Suppressor macrophage treated with lipopolysaccharide for 1 hour (primary cell): ENCODE measurements at places on chromosomes 6 and 20.
A peak's percentile ranks its signal among the peaks of the same experiment; 100 is the strongest.

GRCh38 chr20:23596579-23597250 lies 9.0 kb downstream of the CST9 start:
- peak; percentile 59 for DNase-seq

- no peak for DNase-seq
These were observed 30.2 kb upstream of the NHSL1 start for GRCh38 chr6:138529478-138529877.

DNA sequence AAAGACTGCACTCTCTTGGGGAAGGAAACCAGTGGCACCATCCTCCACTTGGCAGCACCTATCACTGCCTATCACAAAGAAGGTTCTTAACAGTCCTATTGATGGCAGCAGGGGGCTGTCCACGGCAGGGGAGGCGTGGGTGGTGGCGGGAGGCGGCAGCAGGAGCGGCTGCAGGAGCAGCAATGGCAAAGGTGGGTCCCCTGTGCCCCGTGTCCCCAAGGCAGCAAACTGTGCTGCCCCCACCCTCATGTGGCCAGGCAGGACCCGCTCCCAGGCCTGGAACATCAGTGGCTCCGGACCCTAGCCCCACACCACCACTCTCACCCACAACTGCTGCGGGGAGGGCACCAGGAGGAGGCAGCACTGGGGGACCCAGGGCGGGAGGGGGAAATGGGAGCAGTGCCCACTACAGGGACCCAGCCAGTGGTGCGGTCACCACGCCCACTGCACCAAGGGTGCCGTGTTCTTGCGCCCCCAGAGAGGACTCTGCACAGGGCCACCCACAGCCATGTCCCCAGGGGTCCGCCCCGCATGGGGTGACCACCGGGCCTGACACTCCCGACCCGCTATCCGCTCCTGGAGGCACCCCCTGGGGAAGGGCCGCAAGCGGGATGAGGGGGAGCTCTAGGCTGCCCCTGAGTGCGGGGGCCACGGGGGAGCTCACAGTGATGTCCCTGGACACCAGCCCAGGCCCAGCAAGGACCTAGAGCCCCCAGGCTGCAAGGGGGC lies 54.6 kb downstream of the GMDS start:
- DNase-seq, result no peak

DNA sequence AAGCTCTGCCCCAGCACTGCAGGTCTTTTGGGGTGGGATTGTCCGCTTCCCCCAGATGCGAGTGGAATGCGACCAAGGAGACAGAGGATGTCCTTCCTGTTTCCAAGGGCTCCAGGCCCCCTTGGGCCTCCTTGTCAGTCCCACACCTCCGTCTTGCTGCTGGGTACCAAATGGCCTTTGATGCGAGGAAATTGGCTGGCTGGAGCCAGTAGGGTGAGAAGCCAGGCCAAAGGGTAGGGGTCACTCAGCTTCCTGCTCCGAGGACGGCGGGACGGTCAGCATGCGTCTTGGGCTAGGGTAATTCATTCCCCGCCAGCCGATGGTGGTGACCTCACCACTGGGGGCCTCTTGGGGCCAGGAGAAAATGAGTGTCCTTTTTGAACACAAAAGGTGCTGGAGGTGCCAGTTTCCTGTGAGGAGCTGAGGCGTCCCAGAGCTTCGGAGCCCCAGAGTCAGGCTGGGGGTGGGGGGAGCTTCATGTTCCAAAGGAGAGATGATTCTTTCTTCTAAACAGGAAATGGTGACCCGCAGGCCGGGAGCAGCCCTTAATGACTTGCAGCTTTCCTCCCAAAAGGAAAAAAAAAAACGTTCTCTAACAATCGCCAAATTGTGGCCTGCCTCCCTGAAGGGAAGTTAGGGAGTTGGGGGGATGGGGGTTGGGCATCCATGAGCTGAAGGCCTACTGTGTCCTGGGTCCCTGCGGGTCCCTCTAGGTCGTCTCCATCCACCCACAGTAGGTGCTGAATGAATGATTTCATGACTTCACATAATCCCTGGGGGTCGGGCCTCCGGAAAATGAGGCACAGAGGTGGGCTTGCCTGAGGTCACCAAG lies 6.7 kb downstream of the SNAI1 start:
- peak; percentile 65 for DNase-seq

DNA sequence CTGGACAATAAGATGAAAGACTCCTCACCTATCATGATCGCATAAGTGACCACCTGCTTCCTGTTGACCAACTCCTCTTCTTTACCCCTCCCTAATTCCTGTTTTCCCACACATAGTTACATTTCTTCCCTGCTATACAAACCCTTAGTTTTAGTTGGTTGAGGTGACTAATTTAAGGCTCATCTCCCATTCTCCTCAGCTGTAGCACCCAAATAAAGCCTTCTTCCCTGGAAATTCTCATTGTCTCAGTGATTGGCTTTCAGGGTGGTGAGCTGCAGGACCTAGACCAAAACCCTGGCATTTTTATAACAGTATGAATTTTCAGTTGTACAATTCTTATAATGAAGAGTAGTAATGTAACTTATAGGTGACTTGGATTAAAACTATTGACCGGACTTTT lies 2.1 kb downstream of the FKBP1C start:
- no peak for DNase-seq

DNA sequence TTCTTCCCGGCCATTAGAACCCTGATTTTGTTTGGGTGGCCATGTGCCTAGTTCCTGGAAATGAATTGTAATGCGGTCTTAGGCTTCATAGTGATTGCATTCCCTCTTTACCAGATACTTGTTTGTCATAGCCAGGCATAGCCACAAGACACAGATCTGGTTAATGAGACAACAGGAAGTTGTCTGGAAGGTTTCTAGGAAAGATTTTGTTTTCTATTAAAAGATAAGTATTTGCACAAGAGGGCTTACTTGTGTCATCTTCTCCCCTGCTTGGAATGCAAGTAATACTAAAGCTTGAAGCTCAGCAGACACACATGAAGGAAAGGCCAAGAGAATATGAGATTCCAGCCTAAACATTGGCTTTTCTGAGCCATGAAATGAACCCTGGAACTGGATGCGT lies 12.9 kb downstream of the FARS2 start:
- DNase-seq, result no peak

DNA sequence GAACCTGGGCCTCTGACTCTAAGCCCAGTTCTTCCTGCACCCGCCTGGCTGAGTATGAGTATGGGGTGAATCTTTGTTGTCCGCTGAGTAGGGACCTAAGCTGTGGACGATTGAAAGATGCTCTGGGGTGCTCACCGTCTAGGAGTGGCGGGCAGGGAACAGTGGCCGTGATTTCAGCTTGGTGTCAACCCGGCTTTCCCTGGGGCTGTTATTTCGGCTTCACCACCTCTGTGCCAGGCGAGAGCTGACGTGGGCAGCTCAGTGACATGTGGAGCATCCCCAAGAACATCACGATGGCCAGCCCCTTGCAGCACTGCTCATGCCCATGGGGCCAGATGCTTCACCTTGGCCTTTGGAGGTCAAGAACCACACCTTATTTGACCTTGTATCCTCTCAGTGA lies 102.6 kb downstream of the TOX2 start:
- DNase-seq, result no peak

- no peak for DNase-seq
These were observed 10.2 kb downstream of the POU3F2 start for GRCh38 chr6:98844244-98845210.

DNA sequence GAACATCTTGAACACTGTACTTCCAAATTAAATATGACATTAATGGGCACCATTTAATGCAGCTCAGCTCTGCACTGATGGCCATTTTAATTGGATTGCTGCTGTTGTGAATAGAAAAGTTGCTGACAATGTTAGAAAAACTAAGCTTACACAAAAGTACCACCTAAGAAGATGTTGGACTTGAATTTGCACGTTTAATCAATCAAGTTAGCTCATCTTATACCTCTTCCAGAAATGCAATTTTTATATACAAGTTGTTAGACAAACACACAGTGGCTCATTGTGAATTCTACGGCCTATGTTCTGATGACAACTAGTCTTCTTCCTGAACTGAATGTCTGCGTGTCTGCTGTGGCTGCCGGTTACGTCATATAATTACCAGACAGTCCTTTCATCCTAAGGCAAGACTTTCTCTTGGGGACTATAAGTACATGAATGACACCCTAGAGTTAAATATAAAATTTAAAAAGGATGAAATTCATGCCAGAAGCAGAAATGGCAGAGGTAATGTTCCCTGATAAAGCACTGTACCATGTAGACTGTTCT lies 330.2 kb downstream of the EPM2A start:
- DNase-seq, result no peak

DNA sequence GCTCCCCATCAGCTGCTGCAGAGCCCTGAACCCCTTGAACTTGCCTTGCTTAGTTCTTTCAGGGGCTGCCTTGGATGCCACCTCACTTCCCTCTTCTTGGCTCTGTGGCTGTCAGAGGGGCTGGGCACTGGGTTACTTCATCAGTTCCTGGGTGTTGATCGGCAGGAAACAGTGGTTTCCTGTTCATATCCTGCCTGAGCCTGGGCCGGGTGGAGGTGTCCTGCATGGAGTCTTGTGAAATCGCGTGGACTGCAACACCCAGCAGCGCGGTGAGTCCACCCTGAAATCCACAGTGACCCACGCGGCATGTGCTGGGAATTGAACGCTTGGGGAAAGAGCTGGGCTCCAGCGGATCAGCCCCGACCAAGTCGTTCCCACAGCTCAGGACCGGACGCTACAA lies 97.5 kb downstream of the CDH26 start:
- DNase-seq, result peak; percentile 80

- DNase-seq, result peak; percentile 47
These were observed 75.2 kb upstream of the GLP1R start for GRCh38 chr6:38973178-38974057.

GRCh38 chr6:34928695-34929094 lies 39.6 kb downstream of the ANKS1A start:
- no peak for DNase-seq

GRCh38 chr6:34246249-34246562 lies 2.6 kb downstream of the SMIM29 start:
- DNase-seq, result no peak

- no peak for DNase-seq
These were observed 83.7 kb downstream of the FYN start for GRCh38 chr6:111789598-111789997.

DNA sequence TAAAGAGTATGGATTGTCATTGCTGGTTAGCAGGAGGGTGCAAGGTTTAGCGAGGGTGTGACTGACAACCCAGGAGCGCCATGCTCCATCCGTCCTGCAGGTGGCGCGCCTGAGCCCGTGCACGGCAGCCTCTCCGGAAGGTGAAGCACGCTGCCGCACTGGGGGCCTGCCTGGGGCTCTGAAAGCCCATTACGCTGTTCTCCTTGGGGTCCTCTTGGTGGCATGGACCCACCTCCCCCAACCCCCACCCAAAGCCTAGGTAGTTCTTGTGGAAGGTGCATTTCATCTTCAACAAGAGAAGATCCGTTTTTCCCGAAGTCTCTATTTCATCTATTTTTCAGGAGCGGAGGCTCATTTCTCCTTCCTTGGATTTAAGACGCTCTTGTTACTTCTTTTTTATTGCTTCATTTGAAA lies 197.4 kb upstream of the KCNG1 start:
- DNase-seq, result peak; percentile 66

DNA sequence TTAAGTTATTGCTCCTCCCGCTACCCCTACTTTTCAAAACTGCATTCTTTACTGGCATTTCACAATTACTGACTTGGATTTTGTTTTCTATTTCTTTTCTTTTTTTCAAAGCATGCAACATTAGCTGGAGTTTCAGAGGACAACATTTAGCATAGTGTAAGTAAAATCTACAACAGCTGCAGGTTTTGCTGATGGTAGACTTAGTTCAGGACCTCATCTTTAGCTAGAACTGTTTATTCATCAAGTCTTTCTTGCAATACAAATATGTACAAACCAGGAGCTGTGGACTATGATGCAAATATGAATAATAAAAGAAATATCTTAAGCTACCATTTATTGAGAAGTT lies 728 bp upstream of the CEP162 start:
- no peak for DNase-seq

GRCh38 chr6:147447835-147448611 lies 60.5 kb upstream of the SAMD5 start:
- no peak for DNase-seq

GRCh38 chr20:3890999-3891929 lies 2.1 kb downstream of the PANK2 start:
- no peak for DNase-seq

GRCh38 chr20:51143652-51144051 lies 120.7 kb upstream of the KCNG1 start:
- no peak for DNase-seq

DNA sequence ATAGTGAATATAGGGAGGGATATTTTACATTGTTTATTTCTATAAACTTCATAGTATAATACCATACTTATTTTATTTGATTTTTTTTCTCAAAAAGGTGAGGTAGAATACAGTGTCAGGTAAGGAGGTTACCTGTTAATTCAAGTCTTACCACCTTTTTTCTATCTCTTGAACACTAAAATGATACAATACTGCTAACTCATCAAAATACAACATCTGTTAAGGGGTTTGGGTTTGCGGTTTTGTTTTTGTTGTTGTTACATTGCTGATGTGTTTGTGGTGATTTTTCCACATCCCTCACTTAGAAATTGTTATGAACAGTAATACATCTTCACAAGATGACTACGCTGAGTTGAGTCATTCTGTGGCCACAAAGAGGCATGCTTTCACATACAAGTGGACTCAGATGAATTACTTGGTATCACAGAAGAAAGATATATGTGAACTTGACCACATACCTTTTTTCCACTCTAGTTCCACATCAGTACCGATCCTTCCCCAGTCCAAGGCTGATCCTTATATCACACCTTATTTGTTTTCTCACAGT lies 139.4 kb upstream of the ID4 start:
- DNase-seq, result no peak

GRCh38 chr20:48558906-48559305 lies 268.9 kb downstream of the PREX1 start:
- no peak for DNase-seq

GRCh38 chr20:48336597-48336996 lies 491.2 kb downstream of the PREX1 start:
- DNase-seq, result no peak
